ENCODE measurements at places on chromosomes 1 and 21.

- DNase-seq: no peak
Observed at GRCh38 chr21:45931397-45931969, 50.1 kb upstream of the COL6A1 start.

DNA sequence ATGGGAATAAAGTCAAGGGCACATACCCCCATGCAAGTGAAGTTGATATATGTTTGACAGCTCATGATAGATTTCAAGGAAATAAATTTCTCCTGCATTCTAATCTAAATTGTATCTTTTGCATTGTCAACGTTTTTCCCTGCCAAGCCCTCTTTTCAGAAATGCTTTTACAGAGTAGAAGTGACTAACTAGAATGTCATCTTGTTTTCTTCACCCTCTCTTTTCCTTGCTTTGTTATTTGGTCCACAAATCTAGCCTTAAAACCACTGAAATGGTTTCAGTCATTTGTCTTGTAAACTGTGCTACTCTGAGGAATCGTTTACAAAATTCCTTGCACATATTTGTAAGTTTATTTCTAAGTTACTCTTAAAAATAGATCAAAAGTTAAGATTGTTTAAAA lies 600.8 kb upstream of the CXADR start:
- DNase-seq: no peak

- DNase-seq: no peak
Observed at GRCh38 chr1:6581561-6582305, 1.9 kb downstream of the ZBTB48 start.

DNA sequence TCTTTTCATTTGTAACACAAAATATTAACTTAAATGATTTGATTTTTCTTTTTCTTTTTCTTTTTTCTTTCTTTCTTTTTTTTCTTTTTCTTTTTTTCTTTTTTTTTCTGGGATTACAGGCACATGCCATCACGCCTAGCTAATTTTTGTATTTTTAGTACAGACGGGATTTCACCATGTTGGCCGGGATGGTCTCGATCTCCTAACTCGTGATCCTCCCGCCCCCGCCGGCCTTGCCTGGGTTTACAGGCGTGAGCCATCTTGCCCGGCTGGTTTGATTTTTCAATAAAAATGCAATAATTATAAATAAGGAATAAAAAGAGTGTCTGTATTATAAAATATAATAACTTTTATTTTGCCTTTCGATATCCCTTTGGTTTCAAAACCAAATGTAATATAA lies 146.7 kb upstream of the RGS18 start:
- DNase-seq: no peak
